NCI-H2227 treated with DMSO at 0.1 percent for 48 hours (cell line): ENCODE measurements at places on chromosomes 3 and 15.

DNA sequence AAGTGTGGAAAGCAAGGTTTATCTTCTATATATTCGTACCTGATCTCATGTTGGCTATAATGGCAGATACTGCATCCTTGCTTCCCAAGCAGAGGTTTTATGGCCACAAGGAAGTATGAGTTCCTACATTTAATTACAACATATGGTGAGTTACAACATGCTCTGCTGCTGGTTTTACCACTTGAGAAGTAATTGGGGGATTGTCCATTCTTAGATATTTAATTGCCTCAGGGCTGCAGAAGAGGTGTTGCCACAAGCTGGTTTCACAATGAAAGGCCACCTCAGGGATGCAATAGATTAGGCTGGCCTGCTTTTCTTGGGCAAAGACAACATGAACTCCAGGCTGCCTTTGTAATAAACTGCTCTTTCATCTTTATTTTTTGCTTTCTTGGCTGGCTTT lies 48.6 kb downstream of the RAP2B start:
- no peak for DNase-seq

GRCh38 chr3:71651625-71652024 lies 68.1 kb upstream of the FOXP1 start:
- DNase-seq: no peak

- no peak for DNase-seq
These were observed 21.3 kb downstream of the GPR15 start for GRCh38 chr3:98553021-98553563.

DNA sequence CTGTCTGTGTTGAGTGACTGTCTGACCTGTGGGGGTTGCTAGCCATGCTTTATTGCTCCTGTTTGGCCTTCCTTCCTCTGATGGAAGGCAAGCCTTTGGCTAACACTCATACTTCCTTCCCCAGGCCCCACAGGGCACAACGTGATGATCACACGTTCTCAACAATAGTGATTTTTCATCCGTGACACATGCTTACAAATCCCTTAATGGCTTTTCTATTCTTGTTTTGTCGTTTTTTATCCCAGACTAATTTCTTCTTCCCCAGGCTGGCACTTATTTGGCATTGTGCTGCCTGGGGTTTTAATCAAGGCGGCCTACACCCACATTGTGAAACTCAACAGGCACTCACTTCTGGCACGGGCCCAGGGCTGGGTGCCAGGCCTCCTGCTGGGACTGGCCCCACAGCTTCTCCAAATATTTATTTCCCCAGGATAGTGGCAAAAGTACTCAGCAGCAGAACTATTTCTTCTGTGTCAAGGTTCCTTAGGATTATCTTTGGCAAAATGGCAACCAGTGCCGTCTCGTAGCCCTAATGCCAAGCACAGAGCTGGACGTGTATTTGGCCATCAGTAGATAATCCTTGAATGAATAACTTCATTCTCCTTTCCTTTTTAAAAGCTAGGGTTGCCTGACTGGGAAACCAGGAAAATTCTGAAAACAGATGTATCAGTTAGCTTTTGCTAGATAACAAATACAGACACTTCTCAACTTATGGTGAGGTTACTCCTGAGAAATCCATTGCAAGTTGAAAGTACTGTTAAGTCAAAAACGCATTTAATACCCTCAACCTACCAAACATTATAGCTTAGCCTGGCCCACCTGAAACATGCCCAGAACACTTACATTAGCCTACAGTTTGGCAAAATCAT lies 30.6 kb downstream of the CMTM7 start:
- DNase-seq: no peak

DNA sequence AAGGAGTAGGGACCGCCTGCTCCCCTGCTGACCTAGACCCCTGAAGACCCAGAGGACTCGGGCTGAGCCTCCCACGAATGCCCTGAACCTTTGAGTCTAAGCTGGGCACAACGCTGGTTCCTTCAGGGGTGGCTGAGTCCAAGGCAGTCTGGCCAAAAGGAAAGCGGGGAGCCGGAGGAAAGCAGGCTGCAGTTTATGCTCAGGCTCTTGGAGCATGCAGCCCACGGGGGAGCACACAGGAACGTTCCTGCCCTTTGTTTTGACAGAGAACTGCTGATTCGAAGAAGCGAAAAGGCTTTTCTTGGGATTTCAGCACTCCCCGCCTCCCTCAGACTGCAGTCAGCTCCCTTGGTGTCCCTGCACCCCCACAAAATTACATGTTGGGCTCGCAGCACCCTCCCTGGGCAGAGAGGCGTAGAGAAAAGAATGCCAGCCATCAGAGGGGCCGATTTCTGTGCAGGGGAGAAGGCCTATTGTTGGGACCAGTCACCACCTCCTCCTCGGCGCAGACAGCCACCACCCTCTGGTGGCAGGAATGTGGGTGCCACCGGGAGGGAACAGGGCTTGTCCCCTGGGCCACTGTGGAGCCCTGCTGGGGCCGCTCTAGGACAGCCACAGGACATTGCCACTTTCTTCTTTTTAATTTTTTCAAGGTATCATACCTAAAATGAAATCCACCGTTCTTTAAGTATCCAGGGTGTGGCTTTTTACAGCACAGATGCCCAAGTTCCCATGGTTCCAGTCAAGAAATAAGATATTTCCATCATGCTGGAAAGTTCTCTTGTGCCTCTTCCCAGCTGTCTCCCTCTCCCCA lies 72.2 kb downstream of the SMAD6 start:
- DNase-seq: peak; percentile 46

DNA sequence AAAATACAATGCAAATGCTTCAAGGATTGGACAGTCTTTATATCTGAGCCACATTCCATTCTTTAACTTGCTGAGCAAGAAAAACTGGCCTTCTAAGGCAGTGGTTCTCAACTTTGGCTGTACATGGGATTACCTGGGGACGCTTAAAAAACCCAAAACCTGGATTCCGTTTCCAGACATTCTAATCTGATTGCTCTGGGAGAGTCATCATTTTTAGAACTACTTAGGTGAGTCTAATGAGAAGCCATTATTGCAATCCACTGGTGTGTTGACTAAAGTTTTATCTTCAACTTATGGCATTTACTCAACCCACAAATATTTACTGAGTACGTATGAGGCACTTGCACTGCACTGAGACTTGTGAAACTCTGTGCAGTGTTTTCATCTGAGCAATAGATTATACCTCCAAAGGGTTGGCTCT lies 195.7 kb upstream of the ATP11B start:
- no peak for DNase-seq

GRCh38 chr3:23479026-23479425 lies 275.9 kb downstream of the UBE2E2 start:
- DNase-seq: no peak

- DNase-seq: no peak
These were observed 4.6 kb downstream of the SATB1 start for GRCh38 chr3:18420555-18420954.

DNA sequence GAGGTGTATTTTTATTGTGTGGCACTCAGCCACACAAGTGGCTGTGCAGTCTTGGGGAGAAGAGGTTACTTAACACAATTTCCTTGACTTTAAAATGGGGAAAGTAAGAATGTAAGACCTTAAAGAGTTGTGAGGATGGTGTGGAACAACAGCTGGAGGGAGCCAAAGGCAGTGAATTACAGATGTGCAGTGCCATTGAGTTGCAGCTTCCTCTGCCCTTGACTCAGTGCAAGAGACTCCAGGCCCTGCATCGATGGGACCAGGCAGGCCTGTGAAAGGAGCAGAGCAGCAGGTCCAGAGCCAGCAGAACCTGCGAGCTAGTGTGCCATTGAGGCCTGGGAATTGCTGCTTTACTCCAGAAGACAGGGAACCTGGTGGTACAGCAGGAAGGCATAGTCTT lies 27.2 kb downstream of the EEFSEC start:
- no peak for DNase-seq

GRCh38 chr3:48716508-48716981 lies 476 bp downstream of the IP6K2 start:
- DNase-seq: no peak
